Upper lobe of left lung (tissue), 6 donors: ENCODE measurements at places on chromosomes 3 and 15. TPM values are rescaled to one million over a fixed set of nuclear protein-coding genes. Genes with fewer than 3 reads are reported as not detected.

DNA sequence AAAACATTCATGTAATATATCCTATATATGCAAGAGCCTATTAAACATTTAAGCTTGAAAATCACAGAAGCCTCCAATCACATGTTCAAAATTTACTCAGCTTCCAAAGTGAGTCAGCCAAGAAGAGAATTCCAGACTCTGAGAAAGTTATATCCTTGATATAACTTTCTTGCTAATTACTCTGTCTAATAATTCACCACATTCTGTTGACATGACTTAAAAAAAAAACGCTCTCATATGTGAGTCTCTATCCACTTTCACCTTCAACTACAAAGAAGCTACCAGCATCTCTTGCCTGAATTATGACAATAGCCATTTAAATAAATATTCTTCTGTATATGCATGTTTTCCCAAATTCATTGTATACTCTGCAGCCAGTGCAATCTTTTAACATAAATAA, 1116.3 kb upstream of the CADM2 start:
- no peak for DNase-seq

DNA sequence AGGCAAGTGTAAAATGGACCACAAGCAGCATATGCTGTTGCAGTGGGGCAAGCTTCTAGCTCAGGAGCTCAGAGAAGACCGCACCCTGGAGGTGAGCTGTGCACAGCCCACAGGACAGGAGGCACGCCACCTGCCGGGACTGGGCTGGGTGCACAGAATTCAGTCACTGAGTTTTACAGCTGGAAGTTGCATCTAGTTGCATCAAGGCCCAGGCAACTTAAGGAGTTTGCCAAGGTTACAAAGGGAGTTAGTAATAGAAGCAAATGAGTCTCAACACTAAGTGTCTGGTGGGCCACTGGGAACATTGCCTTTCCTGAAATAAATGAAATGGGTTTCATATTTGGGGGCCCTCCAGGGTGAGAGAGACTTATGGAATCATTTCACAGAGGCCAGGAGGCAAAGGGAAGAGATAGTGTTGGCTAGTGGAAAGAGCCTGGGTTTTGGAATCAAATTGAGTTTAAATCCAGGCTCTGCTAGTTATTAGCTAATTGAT, 36.0 kb upstream of the TIMP4 start:
- no peak for DNase-seq

DNA sequence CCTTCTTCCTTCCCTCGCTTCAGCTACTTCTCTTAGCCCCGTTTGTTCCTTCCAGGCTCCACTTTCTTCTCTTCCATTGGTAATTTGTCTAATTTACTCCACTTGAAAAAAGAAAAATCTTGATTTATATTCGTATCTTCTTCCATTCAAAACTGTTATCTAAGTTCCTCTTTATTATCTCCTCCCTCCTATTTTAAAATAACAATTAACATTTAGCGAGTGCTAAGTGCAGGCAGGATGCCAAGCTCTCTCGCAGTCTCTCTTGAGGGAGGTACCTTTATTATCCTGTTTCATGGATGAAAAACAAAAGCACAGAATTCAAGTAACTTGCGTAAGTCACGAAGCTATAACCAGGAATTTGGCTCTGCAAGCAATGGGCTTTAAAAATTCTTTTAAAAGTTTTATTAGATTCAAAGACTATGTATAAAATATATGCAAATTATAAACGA, 418.9 kb upstream of the NAALADL2 start:
- DNase-seq, result no peak

PTX3 gene
- 16.4 TPM for total RNA-seq

DYNLT2B gene
- total RNA-seq, result 4.6 TPM

TNFAIP8L3 gene
- total RNA-seq, result 5.0 TPM

GRCh38 chr15:70473581-70474370, 289.6 kb downstream of the UACA start:
- DNase-seq, result no peak
